ENCODE measurements at places on chromosomes 6 and 20. TPM values are rescaled to one million over a fixed set of nuclear protein-coding genes. Genes with fewer than 3 reads are reported as not detected.
A peak's percentile ranks its signal among the peaks of the same experiment; 100 is the strongest.

- no peak for DNase-seq
- no peak overlapping the region for H3K4me3 ChIP-seq
- H3K36me3 ChIP-seq = no peaks in the 10 kb centered on the region
These were observed 21.6 kb upstream of the CCDC28A start for GRCh38 chr6:138752017-138752416.

DNA sequence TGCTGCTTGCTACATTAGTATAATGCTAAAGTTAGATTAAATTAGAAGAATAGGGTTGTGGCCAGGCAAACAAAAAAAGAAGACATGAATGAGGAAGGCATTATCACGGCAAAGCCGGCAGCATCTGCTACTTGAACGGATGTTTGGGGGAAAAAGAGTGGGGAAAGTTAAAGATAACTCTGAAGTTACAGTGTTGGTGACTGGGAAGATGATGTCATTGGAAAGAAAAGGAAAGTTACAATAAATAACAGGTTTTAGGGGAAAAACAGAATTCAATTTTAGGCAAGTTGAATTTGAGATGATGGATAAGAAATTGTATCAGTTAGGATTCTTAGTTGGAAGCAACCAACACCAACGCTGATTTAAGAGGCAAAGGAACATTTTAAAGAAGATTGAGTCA lies 74.2 kb upstream of the NRN1 start:
- H3K27ac ChIP-seq = no peak overlapping the region
- no peaks in the 10 kb centered on the region for H3K4me1 ChIP-seq
- no peaks in the 10 kb centered on the region for H3K36me3 ChIP-seq

- peaks cover 5% of the 10 kb centered on the region for H3K27me3 ChIP-seq
- H3K4me3 ChIP-seq = no peak overlapping the region
- H3K36me3 ChIP-seq = no peaks in the 10 kb centered on the region
- no peak overlapping the region for H3K27ac ChIP-seq
- no peak for DNase-seq
These were observed 103.5 kb downstream of the BFSP1 start for GRCh38 chr20:17427638-17428037.

GRCh38 chr20:32521780-32522525 lies 63.2 kb downstream of the NOL4L start:
- DNase-seq = peak; percentile 47
- H3K4me1 ChIP-seq = no peaks in the 10 kb centered on the region
- H3K4me3 ChIP-seq = no peak overlapping the region
- no peaks in the 10 kb centered on the region for H3K27me3 ChIP-seq

- no peak overlapping the region for H3K4me3 ChIP-seq
- DNase-seq = peak; percentile 80
- H3K27me3 ChIP-seq = no peaks in the 10 kb centered on the region
- H3K36me3 ChIP-seq = no peaks in the 10 kb centered on the region
- peak overlapping the region; percentile 89 for H3K27ac ChIP-seq
These were observed 8.1 kb upstream of the DDR1 start for GRCh38 chr6:30876039-30876730.

DNA sequence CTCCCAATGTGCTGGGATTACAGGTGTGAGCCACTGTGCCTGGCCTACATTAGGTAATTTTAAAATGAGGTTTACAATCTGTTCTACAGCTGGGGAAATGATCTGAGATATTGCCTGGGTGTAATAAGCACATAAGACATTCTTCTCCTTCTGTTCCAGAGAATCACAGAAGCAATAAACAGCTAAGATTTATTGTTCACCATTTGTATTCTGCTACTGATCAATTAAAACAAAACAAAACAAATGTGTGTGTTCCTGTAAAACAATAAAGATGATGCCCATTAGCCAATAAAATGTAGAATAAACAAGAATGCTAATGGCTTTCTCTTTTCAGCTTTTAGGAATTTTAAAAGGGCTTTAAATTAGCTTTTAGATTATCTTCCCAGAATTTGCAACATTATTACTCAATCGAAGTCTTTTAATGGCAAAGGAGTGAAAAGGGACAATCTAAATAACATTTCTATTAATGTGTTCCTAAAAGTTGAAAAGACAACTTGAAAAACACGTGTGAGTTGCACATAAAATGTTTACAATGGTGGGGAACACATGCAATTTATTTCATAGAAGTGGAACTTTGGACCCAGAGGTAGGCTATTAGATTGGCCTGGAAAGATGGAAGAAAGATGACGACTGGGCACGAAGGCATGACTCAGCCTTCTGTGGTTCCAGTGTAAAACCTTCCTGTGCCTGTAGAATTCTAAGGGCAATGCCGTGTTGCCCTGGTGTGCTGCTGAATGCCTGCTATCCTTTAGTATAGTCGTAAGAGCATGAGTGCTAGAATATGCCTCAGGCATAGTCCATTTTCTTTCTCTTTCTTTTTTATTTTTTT lies 29.0 kb upstream of the DEK start:
- no peaks in the 10 kb centered on the region for H3K27me3 ChIP-seq
- H3K36me3 ChIP-seq = no peaks in the 10 kb centered on the region
- no peak overlapping the region for H3K27ac ChIP-seq
- DNase-seq = no peak
- H3K4me3 ChIP-seq = no peak overlapping the region
- no peaks in the 10 kb centered on the region for H3K4me1 ChIP-seq

Gene WFDC5
- total RNA-seq = not detected

Gene SCGN
- total RNA-seq = 0.30 TPM

Gene MSH5
- 22.1 TPM for total RNA-seq

Gene HSPA1B
- total RNA-seq = 40.3 TPM

Gene CPNE5
- 12.9 TPM for total RNA-seq

Gene PPP1R14C
- total RNA-seq = 2.9 TPM

All from uterus (tissue), 4 donors.